Fibroblast of skin of right quadriceps (primary cell): ENCODE measurements at places on chromosomes 6 and 20.

GRCh38 chr20:10513931-10514575 is 78.9 kb downstream of the SLX4IP start:
- DNase-seq: peak; percentile 31

DNA sequence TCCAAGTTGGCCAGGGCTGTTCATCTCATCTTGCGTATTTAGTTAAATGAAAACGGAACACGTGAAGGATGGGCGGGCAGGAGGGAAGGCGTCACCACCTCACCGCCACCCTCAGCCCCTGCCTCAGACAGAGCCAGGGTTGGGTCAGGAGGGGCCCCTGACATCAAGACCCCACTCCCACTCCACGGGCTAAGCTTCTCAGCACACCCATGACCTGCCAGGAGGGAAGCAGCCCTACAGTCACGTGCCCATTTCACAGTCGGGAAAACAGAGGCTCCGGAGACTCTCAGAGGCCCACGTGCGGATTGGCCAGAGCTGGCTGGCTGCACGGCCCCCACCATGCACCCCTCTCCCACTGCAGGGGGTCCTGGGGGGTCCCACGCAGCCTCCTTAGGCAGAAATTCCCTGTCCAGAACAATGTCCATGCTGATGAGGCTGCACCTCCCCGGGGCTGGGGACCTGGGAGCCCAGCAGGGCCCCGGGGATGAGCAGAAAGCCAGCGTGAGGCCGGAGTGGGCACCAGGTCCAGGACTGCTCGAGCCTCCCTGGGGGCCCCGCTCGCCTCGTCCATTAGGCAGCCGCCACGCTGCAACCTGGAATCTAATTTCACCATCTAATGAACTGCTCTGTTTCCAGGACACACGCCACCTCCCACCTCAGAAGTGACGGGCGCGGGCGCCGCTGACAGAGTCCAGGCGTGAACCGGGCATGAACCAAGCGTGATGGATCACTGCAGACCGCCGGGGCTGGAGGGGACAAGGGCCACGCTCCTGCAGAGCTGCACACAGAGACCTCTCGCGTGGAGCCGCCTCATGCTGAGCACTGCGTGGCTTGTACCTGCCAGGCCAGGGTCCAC is 15.8 kb downstream of the KCNQ2 start:
- DNase-seq: no peak

DNA sequence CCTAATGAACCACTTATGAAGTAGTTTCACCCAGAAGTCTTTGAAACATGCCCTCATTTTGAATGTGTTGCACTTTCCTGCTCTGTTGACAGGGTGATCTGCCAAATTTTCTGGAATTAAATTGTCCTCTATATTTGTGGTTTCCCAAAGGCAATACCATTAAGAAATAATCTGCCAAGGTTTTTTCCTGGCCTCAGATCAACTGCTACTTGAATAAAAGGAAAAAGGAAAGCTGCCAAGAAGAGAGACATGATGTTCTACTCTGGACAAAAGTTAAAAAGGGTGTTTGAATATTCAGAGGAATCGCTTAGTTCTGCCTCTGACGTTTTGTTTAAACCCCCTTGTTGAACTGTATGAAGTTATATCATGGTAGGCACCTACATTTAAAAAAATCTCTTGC is 37.4 kb upstream of the ARMH2 start:
- no peak for DNase-seq

DNA sequence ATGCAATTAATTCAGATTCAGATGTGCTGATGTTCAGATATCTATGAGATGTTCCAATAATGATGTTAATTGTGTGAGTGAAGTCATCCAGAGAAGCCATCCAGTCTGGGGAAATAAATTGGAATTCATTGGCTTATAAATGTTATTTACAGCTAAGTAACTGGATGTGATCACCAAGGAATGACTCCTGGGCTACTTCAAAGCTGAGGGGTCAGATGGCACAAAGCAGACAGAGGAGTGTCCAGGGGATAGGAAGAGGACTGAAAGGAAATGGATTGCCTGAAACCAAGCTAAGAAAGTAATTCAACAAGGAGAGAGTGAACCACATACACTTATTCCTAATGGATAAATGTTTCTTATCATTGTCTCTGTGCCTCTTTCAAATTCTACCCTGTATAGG is 4.5 kb upstream of the MLIP start:
- no peak for DNase-seq

DNA sequence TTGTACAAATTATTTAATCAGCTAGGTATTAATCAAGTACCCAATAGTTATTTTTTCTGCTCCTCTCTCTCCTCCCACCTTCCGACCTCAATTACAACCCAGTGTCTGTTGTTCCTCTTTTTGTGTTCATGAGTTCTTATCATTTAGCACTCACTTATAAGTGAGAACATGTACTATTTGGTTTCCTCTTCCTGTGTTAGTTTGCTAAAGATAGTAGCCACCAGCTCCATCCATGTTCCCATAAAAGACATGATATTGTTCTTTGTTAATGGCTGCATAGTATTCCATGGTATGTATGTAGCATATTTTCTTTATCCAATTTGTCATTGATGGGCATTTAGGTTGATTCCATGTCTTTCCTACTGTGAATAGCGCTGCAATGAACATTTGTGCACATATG is 652.8 kb upstream of the CITED2 start:
- DNase-seq: no peak

DNA sequence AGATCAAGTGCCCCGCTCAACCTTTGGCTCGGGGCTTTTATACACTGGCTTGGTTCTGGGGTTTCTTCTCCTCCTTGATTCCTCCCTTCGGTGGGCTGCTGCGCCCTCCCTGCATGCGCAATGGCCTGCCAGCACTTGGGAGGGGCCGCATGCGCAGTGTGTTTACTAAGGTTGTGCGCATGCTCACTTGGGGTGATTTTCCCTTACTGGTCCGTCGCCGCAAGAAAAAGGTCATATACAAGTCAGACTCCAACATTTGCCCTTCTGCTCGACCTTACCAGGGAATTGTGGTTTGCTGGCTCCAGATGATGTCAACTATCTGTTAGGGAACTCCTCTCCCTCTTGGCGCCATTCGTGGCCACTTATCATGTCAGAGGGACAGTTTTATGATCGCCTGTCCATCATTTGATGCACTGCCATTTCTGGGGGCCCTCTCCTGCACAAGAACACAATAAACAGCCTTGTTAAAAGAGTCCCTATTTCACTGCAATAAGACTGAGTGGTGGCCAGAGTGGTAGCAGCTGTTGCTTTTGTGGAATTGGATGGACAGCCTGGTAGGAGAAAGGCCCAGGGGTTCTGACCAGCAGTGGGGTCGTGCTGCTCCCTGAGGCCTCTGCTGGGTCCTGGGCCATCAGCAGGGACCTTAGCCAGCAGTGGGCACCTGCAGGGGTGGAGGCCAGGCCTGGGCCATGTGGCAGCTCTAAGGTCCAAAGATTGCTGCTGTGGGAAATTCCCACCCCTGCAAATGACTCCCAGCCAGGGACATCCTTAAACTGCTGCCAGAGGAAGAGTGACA is 2.8 kb upstream of the LBP start:
- peak; percentile 20 for DNase-seq

GRCh38 chr6:77178821-77179220 is 284.5 kb downstream of the HTR1B start:
- peak; percentile 41 for DNase-seq
